Pancreas (tissue), 10 donors: ENCODE measurements at places on chromosomes 3 and 15.

DNA sequence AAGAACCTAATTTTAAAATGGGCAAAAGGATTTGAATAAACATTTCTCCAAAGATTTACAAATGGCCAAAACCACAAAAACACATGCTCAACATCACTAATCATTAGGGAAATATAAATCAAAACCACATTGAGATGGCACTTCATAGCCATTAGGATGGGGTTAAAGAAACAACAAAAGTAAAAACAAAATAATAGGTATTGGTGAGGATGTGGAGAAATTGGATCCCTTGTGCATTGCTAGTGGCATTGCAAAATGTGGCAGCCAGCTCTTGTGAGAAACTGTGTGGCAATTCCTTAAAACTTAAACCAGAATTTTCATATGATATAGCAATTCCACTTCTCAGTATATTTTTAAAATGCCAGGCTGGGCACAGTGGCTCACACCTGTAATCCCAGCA lies 126.5 kb downstream of the STT3B start:
- DNase-seq: no peak

DNA sequence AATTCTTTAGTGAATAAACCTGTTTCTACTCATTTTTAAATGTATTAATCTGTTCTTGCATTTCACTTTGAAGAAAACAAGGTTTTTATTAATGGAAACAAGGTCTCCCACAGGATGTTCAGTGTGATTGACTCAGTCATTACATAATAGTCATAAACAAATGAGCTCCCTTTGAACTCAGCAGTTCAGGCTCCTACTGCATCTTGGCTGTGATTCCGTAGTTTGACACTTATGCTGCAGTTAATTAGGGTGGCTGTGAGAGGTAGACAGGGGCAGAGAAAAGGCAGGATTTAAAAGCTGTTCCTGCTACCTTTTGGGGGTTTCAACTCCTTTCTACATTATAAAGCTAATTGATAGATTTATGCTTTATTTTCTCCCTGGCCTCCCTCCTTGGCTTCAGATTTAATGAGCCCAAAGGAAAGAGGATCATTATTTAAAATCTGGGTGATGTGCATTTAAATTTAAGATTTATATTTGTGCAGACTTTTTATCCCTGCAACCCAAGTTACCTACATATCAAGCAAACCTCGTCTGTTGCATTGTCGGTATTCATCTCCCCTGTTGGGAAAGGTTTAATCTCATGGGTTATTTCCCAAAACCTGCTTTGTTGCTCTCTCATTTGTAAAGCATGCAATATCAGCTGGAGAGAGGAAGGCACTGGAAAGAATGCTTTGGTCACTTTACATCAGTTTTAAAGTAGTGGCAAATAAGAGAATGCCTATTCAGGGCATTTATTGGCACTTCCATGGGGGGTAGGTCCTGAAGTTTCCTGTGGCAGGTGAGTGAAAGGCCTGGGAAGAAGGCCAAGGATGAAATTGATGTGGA lies 345.0 kb upstream of the NR2E3 start:
- no peak for DNase-seq

GRCh38 chr3:98109807-98110549 lies 20.5 kb upstream of the OR5H1 start:
- DNase-seq: no peak

DNA sequence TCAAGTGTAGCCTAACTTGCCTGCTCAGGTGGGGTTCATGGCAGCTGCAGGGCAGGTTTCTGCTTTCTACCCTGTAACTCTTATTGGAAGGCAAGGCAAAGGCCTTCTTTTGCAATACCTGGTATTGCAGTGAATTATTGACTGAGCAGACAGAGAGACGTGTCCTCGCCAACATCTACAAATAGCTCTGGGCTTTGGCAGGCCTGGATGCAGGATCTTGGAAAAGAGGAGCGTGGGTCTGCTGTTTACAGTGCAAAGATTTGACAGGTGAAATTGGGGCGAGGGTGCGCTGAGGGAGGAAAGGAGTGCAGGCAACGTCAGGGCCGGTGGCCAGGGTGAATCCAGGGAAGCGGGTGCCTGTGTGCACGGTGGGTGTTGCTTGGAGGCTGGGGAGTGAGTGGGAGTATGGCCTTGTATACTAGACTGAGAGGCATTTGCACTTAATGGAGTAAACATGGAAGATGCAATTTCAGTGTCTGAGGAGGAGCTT lies 44.5 kb downstream of the ST6GAL1 start:
- no peak for DNase-seq

DNA sequence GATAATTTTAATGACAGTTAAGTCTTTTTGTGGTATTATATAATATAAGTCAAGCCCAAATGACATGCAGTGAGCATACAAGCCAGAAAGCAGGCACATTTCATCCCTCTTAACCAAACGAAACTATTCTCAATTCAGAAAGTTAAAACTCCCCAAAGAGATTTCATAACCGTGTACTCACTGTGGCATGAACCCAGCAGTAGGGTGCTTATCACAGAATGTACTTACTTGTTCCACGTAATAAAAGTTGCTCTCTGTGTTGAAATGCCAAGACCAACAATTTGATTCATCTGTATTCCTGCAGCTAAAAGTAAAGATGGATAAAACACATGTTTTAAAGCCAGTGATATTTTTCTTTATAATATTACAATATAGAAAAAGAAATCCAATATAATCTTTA lies 12.1 kb downstream of the GK5 start:
- no peak for DNase-seq

DNA sequence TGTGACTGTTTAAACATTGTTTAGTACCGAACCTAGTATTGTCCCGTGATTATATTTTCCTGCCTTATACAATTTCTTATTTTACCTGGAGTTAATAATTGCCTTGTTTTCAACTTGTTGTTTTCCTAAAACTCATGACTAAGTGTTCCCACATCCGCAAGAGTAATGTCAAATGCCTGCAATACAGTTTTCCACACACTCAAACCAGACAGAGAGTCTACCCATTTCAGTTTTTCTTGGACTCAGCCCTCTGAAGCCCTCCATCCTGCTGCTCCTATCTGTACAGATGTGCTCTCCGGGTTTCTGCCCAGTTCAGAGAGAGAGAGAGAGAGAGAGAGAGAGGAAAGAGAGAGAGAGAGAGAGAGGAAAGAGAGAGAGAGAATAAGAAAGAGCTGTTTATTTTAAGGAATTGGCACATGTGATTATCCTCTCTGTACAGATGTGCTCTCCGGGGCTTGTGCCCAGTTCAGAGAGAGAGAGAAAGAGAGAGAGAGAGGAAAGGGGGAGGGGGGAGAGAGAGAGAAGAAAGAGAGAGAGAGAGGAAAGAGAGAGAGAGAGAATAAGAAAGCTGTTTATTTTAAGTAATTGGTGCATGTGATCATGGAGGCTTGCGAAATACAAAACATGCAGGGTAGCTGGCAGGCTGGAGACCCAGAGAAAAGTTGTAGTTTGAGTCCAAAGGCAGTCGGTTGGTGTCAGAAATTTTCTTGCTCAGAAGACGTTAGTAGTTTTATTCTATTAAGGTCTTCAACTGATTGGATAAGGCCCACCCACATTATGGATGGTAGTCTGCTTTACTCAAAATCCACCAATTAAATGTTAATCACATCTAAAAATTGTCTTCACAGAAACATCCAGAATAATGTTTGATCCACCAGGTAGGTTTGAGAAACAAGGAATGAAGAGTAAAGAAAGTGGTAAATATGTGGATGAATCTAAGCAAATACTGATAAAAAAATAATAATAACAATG lies 104.1 kb upstream of the GOLGA8J start:
- no peak for DNase-seq

DNA sequence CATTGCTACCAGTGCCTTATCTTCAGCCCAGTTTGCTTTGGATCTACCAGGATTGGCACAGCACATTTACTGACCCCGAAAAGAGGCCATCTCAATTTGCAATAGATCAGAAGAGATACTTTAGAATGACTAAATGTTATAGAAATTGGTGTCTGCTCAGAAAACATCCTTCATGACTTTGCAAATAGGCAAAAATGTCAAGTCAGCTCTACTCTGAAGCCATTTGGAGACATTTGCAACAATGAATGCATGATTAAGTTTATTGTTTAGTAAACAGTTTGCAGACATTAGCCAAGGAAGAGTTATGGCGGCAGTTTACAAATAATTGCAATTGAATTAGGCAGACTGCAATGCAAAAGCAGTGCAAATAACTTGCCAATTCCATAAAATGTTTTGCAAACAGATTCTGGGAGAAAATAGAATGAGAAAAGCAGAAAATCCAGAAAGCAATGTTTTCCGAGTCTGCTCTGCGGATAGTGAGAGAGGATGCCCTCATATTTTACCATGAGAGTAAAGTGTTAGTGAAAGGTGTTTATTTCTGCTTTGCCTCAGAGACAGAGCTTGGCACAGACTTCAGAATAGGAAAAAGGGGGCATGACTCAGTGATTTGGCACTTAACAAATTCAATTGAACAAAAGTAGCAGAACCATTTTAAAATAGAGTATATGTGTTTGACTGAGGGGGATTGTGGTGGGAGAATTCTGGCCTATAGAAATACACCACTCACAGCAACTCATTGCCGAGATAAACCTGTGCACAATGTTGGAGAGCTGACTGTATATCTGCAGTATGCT lies 334.9 kb upstream of the NR2F2 start:
- no peak for DNase-seq

DNA sequence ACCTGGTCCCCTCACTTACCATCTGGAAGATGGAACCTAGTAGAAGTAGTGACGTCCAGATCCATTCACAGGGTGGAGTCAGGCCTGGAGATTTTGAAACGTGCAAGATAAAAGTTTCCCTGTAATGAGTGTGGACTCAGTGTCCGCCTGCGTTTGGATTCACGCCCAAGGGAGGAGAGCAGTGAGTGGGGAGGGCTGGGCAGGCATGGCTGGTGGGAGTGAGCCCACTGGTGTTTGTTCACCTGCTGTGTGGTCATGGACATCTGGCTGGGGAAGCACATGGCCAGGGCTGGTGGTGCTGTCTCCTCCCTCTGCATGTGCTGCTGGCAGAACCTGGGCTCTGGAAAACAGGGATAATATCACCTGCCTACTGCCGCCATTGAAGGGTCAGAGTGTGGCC lies 37.0 kb downstream of the RLBP1 start:
- peak; percentile 68 for DNase-seq

DNA sequence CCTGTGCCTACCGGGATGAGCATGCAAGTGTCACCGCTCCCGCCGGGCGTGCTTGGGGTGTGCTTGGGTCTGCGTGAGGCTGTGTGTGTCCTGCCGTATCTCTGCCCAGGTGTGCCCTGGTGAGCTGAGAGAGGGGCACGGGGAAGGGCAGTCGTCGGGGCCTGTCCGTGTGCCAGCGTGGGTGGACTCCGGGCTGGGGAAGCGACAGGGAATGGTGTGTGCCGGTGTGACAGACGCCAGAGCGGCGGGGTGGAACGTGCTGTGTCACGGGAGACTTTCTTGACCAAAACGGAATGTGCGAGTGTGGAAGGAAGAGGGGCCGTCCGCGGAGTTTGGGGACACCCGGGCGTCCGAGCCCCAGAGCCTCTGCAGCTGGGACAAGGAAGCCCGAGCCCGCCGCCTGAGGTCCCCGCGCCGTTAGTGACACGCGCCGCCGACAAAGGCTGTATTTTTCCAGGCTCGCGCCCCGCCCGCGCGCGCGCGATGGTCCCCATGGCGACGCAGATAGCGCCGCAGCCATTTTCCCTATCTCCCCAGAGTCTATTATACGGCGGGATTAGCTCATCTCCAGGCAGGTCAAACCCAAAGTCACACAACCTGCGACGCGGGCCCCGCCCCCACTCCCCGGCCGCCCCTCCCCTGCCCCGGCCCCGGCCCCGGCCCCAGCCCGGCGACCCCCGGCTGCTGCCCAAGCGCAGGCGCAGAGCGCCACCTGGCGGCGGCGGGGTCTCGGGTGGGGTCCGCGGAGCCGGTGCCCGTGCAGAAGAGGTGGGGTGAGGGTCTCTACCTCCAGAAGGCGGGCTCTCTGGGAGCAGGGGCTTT lies 4.5 kb upstream of the GATA2 start:
- DNase-seq: peak; percentile 80

DNA sequence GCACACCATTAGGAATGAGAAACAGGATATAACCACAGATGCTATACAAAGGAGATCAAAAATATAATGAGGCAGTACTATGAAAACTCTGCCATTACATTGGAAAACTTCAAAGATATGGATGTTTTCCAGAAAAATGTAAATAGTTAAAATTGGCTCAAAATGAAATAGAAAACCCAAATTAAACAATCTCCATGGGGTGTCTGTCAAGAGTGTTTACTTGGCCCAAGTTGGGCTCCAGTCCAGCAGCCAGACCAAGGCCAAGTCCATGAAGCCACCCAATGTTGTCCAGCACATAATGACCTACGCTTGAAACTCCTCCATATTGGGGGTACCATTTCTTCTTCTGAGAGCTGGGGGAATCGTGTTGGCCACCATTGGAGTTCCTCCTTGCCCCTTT lies 37.1 kb downstream of the CTXND1 start:
- peak; percentile 21 for DNase-seq

GRCh38 chr3:151875759-151876158 lies 2.3 kb downstream of the SUCNR1 start:
- DNase-seq: no peak

- DNase-seq: peak; percentile 57
Observed at GRCh38 chr3:195106418-195106906, 164.5 kb downstream of the XXYLT1 start.

GRCh38 chr15:33095641-33096040 lies 98.9 kb downstream of the FMN1 start:
- DNase-seq: no peak

DNA sequence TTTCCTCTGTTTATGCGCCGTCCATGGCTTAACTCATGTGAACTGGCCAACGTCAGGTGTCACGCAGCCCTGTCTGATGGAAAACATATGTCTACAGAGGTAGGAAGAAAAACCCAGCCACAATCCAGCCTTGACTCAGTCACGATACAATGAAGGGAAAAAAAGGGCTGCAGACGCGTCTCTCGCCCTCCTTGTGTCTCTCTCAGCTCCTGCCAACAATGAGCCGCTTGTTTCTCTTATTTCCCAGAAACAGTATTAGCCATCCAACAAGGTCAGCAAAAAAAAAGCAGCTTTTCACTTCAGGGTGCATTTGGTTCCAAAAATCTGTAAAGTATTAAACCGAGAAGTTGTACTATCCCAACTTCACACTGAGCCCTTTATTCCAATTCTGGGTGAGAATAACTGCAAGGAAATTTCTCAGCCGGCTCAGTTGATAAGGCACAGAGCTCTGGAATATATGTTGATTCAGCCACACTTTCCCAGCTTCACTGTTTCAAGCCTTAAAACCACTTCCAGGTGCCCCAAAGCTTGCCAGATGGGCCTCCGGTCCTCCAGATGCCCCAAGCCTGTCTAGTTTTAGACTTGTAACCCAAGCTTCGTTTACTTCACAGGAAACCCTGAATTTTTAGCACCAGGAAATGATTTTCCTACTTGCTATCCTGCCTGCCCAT lies 79.4 kb downstream of the TM4SF4 start:
- no peak for DNase-seq

- peak; percentile 31 for DNase-seq
Observed at GRCh38 chr15:66566963-66567531, 1.2 kb upstream of the LCTL start.

DNA sequence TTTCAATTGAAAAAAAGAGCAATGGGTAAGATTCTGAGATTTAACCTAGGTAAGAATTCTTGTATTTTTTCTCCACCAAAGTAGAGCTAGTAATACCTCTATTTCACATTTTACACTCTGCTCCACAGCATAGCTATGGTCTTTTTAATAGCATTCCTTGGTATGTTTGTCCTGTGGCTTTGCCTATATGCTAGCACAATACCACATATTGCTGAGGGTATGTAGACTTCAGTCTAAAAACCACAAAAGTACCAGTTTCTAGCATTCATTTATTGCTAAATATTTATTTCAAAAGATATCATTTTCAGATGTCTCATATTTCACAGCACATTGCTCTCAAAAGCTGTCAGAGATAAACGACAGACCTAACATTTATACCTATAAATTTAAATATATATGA lies 18.2 kb upstream of the EOGT start:
- no peak for DNase-seq

- no peak for DNase-seq
Observed at GRCh38 chr3:118991775-118992174, 42.9 kb downstream of the IGSF11 start.
